ENCODE measurements at places on chromosomes 1 and 21. TPM values are rescaled to one million over a fixed set of nuclear protein-coding genes. Genes with fewer than 3 reads are reported as not detected.
A peak's percentile ranks its signal among the peaks of the same experiment; 100 is the strongest.

GRCh38 chr1:72037745-72038343, 244.5 kb downstream of the NEGR1 start:
- no peaks in the 10 kb centered on the region for H3K4me1 ChIP-seq
- H3K27ac ChIP-seq = no peak overlapping the region
- no peaks in the 10 kb centered on the region for H3K27me3 ChIP-seq
- H3K36me3 ChIP-seq = no peaks in the 10 kb centered on the region
- no peak for DNase-seq
- no peak overlapping the region for H3K4me3 ChIP-seq

GRCh38 chr1:234745844-234746797, 136.1 kb upstream of the IRF2BP2 start:
- H3K27ac ChIP-seq = no peak overlapping the region
- no peak for DNase-seq
- no peaks in the 10 kb centered on the region for H3K36me3 ChIP-seq

DNA sequence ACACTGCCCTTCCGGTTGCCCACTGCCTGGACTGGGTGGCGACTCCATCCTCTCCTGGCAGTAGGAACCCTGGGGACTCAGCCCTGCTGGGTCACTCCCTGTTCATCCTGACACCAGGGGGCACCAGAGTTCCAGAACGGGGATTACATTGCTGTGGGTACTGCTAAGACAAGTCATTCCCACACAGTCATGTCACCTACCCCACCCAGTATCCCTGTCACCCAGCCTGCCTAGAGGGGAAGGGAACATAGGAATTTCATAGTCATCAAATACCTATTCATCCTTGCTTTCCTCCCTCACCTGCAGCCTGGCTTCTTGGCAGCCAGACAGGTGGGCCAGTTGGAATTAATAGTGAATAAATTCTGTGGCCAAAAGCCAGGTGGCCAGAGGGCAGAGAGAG, 9.8 kb upstream of the SFN start:
- no peak overlapping the region for H3K4me3 ChIP-seq
- no peak overlapping the region for H3K27ac ChIP-seq
- H3K4me1 ChIP-seq = no peaks in the 10 kb centered on the region
- H3K27me3 ChIP-seq = no peaks in the 10 kb centered on the region
- peaks cover 42% of the 10 kb centered on the region for H3K36me3 ChIP-seq
- peak; percentile 77 for DNase-seq

DNA sequence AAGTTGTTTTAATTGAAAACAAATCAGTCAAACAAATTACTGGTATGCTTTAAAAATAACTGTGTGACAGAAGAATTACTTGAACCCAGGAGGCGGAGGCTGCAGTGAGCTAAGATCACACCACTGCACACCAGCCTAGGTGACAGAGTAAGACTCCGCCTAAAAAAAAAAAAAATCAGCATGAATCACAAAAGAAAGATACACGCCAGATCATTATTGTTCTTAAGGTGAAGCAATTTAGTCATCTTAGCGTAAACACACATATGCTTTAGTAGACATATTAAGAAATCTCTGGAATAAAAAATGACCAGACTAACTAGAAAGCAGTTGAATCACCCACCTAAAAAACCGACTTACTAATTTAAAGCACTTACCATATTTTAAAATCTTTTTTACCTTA, 20.2 kb downstream of the RERE start:
- H3K27me3 ChIP-seq = no peaks in the 10 kb centered on the region
- H3K4me1 ChIP-seq = no peaks in the 10 kb centered on the region
- no peak overlapping the region for H3K4me3 ChIP-seq
- no peak overlapping the region for H3K27ac ChIP-seq
- DNase-seq = no peak
- no peaks in the 10 kb centered on the region for H3K36me3 ChIP-seq

DNA sequence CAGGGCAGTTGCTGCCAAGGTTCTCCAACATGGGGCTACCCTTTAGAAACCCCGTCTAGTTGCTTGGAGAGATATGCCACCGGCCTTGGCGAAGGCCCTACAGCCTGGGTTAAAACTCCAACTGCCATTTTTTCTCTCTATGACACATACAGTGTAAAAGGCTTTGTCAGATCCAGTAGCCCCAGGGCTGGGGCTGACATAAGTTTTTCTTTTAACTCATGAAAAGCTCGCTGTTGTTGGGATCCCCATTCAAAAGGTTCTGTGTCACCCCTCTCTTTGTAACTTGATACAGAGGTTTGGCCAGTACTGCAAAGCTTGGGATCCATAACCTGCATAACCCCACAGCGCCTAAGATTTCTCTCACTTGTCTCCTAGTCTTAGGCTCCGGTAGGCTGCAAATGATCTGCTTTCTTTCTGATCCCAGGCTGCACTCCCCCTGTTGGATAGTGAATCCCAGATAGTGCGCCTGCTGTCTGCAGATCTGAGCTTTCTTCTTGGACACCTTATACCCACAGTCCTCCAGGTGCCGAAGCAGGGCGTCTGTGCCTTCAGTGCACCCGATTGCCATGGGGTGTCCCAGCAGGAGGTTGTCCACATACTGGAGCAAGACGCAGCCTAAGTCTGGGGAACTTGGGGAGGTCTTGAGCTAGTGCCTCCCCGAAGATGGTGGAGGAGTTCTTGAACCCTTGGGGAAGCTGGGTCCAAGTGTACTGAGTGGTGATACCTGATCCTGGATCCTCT, 406.2 kb downstream of the TGFB2 start:
- H3K4me3 ChIP-seq = no peak overlapping the region
- H3K4me1 ChIP-seq = no peaks in the 10 kb centered on the region
- H3K36me3 ChIP-seq = no peaks in the 10 kb centered on the region
- no peaks in the 10 kb centered on the region for H3K27me3 ChIP-seq

- no peaks in the 10 kb centered on the region for H3K36me3 ChIP-seq
- H3K27ac ChIP-seq = no peak overlapping the region
- no peak overlapping the region for H3K4me3 ChIP-seq
- H3K4me1 ChIP-seq = no peaks in the 10 kb centered on the region
- DNase-seq = no peak
Measured at GRCh38 chr1:216310776-216311175, 112.5 kb downstream of the USH2A start.

GRCh38 chr1:12048372-12048771, 14.7 kb upstream of the TNFRSF8 start:
- H3K4me3 ChIP-seq = no peak overlapping the region
- H3K36me3 ChIP-seq = no peaks in the 10 kb centered on the region
- no peak overlapping the region for H3K27ac ChIP-seq
- peaks cover 9% of the 10 kb centered on the region for H3K4me1 ChIP-seq

DNA sequence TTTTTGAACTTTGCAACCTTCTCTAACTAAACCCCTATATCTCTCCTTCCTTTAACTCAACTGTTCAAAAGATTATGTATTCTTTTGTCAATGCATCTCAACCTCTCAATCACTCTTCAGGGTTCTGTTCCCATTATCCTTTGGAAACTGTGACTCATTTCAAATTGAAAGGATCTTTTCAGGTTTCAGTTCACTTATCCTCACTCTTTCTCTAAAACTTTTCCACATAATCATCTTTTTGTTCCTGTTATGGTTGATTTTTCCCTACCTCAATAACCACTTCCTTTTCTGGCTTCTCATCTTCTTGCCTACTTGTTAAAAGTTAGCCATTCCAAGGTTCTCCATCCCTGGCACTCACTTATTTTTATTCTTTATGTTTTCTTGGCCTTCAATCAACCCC, 56.2 kb upstream of the NUF2 start:
- DNase-seq = no peak
- H3K27me3 ChIP-seq = no peaks in the 10 kb centered on the region
- H3K4me1 ChIP-seq = no peaks in the 10 kb centered on the region
- H3K27ac ChIP-seq = no peak overlapping the region

- H3K27ac ChIP-seq = no peak overlapping the region
- no peak overlapping the region for H3K4me3 ChIP-seq
- H3K27me3 ChIP-seq = no peaks in the 10 kb centered on the region
- DNase-seq = no peak
- no peaks in the 10 kb centered on the region for H3K36me3 ChIP-seq
Measured at GRCh38 chr1:53551428-53551995, 92.3 kb downstream of the DMRTB1 start.

- H3K27me3 ChIP-seq = no peaks in the 10 kb centered on the region
- H3K36me3 ChIP-seq = peaks cover 5% of the 10 kb centered on the region
- DNase-seq = no peak
- H3K4me1 ChIP-seq = no peaks in the 10 kb centered on the region
Measured at GRCh38 chr1:180026556-180026955, 71.9 kb downstream of the CEP350 start.

GRCh38 chr1:7300893-7301663, 470.0 kb upstream of the VAMP3 start:
- no peak overlapping the region for H3K4me3 ChIP-seq
- no peak overlapping the region for H3K27ac ChIP-seq
- no peaks in the 10 kb centered on the region for H3K36me3 ChIP-seq
- H3K4me1 ChIP-seq = no peaks in the 10 kb centered on the region

DNA sequence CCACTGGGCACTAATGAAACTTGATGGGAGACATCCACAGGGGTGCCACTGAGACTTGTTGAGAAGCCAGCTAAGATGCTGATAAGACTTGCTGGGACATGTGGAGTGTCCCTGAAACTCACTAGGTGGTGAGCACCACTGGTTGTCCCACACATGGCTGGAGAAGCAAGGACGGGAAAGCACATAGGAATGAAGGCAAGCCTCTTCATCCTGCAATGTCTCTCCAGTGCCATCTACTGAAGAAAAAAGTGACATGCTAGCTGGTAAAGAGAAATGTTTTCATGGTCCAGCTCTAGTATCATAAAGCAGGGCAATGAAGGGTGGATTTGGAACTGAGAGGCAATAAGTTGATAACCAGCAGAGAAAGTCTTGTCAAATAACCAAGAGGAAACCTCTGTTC, 283.0 kb downstream of the PAPPA2 start:
- no peak overlapping the region for H3K4me3 ChIP-seq
- DNase-seq = no peak
- H3K27ac ChIP-seq = no peak overlapping the region
- H3K36me3 ChIP-seq = no peaks in the 10 kb centered on the region

DNA sequence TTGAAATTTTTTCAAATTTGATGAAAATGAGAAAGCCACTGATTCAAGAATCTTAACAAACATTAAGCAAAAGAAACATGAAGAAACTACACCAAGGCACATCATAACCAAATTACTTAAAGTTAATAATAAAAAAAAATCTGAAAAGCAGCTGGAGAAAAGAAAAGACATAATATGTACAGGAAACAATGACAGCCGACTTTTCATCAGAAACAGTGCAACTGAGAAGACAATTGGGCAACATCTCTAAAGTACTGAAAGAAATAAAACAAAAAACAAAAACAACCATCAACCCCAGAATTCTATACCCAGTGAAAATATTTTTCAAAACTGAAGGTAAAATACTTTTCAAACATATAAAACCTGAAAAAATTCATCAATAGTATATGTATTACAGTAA, 73.8 kb upstream of the DMRTA2 start:
- no peaks in the 10 kb centered on the region for H3K27me3 ChIP-seq
- H3K4me1 ChIP-seq = no peaks in the 10 kb centered on the region
- DNase-seq = no peak
- peaks cover 14% of the 10 kb centered on the region for H3K36me3 ChIP-seq
- H3K27ac ChIP-seq = no peak overlapping the region

Gene S100A10
- total RNA-seq = 139 TPM

Gene UTS2
- total RNA-seq = not detected

Gene OR10Z1
- not detected for total RNA-seq

Gene USF1
- total RNA-seq = 71.6 TPM

Gene TINAGL1
- total RNA-seq = not detected

Gene NUDT4B
- 0.62 TPM for total RNA-seq

Gene C1orf53
- total RNA-seq = not detected

Gene MPZ
- 6.2 TPM for total RNA-seq
